ENCODE measurements at places on chromosomes 4 and X.

DNA sequence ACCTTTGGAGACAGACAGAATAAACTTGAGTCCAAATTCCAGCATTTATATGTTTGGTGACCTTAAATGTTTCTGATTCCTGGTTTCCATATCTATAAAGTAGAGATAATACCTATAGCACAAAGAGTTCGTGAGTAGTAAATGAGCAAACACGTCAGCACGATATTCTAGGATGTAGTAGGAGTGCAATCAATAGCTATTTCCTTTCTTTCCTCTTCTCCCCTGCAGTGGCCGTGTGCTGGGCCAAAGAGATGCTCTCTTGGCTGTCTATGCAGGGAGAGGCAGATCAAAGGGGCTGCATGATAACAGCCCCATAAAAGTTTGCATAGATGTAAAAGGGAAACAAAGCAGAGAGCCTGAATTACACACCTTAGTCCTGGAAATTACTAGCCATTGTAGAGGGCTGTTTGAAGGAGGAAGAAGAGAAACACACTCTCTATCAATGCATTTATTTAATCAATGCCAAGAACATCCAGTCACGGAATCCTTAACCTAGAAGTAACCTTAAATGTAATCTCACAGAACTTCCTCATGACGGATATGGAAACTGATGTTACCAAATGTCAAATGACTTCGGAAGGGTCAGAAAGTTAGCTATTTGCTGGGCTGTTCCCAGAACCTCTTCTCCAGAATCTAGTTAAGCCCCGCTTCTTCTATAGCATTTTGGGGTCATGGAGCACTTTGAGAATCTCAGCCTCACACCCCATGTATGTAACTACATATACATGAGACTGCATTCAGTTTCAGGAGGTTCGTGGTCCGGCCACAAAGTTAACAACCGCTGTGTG is 35.5 kb upstream of the PLAC8 start:
- no peak for DNase-seq

DNA sequence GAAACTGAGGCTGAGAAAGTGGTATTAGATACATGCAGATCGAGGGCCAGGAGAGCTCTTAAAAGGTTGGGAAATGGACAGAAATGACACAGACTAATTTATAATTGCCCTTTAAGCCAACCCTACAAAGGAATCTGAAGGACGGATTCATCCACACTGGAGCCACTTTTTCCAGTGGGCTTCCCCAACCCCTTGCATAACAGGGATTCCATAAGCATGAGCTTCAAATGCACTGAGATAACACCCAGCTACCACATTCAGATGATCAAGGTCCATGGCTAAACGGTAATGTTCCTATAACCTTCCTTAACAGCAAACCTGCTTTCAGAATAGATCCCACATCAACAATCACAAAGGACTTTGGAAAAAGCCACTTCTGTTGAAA is 34.2 kb downstream of the PLAC1 start:
- no peak for DNase-seq

- no peak for DNase-seq
These were observed 5.5 kb downstream of the ARHGAP4 start for GRCh38 chrX:153920546-153920945.

- DNase-seq, result no peak
These were observed 6.2 kb upstream of the AFF1 start for GRCh38 chr4:86928400-86929255.

GRCh38 chr4:188434643-188435042 is 295.4 kb downstream of the TRIML1 start:
- no peak for DNase-seq

DNA sequence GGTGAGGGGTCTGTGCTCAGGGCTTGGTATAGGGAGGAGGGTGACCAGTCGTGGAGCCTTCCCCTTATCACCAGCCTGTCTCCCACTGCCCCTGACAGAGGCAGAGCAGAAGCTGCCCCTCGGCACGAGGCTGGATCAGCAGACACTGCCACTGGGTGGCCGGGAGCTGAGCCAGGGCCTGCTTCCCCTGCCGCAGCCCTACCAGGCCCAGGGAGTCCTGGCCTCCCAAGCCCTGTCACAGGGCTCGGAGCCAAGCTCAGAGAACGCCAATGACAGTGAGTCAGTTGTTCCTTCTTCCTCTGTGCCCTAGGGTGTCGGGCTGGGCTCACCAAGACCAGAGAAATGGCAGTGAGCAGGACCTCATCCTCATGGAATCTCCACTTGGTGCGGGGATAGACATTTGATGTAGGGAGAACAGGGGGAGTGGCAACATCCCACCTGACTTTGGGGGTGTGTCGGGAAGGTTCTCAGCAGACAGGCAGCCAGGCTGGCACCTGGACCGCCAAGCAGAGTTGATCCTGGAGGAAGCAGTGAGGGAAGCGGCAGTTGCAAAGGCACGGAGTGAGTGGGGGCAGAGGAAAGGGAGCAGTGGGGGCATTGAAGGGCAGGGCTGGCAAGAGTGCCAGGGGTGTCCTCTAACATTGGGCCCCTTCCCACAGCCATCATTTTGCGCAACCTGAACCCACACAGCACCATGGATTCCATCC is 14.3 kb upstream of the UBA1 start:
- peak; percentile 64 for DNase-seq

GRCh38 chr4:78024085-78024484 is 33.0 kb upstream of the FRAS1 start:
- DNase-seq, result no peak

DNA sequence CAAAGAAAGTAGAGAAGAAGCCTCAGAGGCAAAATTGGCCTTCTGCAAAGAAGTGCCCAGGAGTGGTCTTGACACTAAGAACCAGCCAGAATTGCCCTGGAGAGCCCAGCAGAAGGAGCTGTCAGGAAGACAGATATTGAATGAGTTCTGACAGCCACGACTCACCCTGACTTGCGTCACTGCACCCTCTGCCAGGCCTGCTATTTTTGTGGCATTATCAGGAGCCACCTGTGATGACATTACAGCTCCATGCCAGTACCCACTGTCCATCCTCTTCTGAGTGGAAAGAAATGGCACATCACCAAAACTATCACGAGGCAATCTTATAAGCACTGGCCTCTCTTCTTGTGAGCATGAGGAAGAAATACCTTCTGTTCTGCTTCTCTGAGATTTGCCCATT is 67.7 kb downstream of the SMIM20 start:
- peak; percentile 28 for DNase-seq

DNA sequence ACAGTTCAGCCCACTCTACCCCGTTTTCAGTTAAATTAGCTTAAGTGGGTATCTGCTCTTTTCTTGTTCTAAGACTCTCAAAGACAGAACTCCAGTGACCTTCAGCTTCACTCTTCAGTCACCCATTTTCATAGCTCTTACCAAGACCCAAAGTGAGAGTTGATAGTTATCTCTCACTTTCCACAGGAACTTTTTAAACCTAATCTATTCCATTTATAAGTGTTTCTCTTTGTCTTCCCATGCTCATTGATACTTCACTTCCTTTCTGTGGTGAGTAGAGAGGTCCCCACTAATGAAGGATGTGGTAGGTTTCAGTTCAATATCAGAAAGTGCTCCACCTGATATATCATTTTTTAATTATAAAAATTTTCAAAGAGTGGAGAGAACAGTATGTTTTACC is 33.4 kb downstream of the COX18 start:
- no peak for DNase-seq

DNA sequence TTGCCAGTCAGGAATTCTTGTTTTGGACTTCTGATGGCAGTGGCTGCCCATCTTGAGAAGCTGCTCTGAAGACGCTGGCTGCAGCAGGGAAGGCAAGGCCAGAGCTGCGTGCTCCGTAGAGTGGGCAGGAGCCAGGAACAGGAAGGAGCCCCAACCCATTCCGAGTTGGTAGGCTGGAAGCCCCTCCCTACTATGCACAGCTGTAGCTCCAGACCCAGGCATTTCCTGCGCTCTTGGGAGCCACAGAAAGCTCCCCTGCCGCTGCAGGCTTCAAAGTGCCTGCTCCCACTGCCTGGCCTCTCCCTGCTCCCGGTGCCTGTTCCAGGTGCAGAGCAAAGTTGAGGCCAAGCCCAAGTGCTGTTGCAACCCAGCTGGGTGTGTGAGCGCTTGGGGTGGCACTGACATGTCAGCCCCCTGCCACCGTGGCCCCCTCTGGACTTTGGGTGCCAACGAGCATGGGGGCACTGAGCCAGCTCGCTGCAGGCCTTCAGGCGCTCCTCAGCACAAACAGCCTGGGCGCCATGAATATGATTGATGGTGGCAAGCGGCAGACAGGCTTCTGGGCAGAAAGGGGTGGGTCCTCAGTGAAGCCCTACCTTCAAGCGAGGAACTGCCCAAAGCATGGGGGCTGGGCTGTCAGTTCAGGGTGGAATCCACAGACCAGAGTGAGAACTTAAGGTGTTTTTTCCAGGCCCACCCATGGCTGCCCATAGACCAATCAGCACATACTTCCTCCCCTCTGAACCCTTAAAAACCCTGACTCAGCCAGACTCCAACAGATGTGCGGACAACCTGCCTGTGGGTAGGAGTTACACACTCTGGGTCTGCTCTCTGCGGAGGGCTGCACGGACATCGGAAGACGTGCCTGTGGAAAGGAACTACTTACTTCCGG is 677.2 kb upstream of the INTU start:
- DNase-seq, result no peak

- peak; percentile 62 for DNase-seq
These were observed 8.3 kb upstream of the ASB5 start for GRCh38 chr4:176277162-176277904.

DNA sequence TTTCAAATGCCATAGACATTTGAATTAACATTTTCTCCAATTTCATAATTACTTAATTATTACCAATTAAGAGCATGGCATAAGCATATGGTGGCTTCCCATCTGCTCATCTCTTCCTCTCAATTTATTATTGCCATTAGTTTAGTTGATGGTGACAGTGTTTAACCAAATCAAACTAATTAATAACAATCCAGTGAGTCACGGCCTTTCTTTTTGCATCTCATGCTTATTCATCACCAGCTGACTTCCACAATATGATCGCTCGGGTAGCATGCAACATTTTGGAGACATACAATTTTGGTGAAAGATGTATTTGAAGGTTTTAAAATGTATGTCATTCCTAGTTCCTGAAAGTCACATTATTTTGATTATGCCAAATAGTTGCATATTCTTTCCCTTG is 172.8 kb upstream of the TACR3 start:
- no peak for DNase-seq

DNA sequence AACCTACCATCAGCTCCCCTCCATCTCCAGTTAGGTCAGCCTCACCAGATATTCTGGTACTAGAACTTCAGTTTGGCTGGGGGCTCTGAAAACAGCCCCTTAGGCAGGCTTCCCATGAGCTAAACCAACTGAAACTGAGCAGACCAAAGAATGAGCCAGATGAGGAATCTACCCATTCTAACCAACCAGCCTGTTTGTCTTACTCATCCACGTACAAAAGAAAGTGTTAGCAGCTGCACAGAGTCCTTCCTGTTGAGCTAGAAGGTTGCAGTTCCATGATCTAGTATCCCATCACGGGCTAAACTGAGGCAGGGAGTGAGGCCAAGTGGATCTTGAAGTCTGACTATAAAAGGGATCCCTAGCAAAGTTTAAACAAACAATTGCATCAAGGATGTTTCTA is 17.5 kb downstream of the MAGEA9B start:
- DNase-seq, result no peak

DNA sequence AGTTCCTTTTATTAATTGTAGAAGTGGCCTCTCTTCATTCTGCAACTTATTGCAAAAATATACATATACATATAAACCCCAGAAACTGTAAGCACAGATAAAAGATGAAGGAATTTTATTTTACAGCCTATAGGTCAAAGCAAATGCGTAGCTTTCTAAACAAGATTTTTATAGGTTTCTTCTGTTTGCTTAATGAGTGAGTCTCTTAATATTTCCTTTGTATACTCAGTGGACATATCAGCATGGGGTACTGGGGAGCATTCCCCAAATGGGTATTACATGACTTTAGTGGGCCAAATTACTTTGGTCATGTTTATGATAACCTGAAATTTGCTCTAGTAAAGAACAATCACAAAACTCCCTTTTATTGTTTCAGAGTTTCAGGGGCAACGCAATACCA is 1698.6 kb upstream of the IGFBP7 start:
- DNase-seq, result no peak

GRCh38 chr4:152858934-152859333 is 77.2 kb upstream of the FHDC1 start:
- no peak for DNase-seq

DNA sequence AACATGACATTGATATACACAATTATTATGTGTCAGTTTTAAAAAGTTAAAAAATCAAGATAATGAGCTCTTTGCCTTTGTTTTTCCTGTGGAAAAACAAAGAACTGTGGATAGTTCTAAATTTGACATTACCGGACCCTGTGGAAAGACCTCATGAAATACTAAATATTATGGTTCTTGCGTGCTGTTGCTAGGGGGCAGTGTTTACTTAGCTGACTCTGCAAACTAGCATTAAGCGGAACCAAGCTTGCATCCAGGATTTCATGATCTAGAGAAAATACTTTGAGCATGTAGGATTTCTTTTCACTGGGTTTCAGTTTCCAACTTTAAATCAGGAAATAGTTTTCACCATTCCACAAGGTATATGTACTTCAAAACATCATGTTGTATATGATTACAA is 33.6 kb downstream of the CLCN4 start:
- DNase-seq, result peak; percentile 33

- no peak for DNase-seq
These were observed 35.5 kb upstream of the SMAD1 start for GRCh38 chr4:145446184-145446583.

DNA sequence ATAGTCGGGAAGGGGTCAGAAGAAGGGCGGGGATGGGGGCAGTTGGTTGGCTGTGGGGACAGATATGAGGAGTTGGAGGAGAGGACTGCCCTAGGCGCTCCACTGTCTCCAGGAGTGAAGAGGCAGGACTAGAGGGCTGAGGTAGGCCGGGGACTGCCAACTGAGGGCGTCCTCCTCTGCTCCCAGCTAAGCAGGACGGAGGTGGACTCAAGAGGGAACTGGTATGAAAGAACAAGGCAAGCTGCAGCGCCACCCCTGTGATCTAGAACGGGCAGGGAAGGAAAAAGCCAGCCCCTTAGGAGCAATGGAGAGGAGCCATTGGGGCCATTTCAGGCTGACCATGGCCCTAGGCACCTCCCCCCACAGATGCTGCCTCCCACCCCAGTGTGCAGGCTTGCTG is 14.0 kb downstream of the BEND2 start:
- DNase-seq, result no peak

GRCh38 chrX:97189668-97190067 is 306.0 kb downstream of the RPA4 start:
- DNase-seq, result no peak

DNA sequence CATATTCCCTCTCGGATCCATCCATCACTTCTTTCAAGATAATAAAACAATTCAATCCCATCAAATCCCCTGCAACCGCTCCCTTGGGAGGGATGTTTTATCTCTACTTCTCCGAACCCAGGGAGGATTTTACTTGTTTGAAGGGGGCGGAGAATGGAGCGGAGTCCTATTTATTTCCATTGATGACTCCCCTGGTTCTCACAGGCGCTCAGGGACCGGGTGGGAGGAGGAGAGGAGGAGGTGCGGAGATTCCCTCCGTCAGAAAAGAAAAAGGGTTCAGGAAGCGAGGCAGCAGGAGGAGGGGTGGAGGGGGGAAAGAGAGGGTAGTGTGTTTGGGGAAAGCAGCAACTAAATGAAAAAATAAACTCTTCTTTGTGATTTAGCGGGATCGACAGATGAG is 2.1 kb downstream of the NDNF start:
- DNase-seq, result no peak

Data from MG63 (cell line).